G401 (cell line): ENCODE measurements at places on chromosomes 1 and 21.

DNA sequence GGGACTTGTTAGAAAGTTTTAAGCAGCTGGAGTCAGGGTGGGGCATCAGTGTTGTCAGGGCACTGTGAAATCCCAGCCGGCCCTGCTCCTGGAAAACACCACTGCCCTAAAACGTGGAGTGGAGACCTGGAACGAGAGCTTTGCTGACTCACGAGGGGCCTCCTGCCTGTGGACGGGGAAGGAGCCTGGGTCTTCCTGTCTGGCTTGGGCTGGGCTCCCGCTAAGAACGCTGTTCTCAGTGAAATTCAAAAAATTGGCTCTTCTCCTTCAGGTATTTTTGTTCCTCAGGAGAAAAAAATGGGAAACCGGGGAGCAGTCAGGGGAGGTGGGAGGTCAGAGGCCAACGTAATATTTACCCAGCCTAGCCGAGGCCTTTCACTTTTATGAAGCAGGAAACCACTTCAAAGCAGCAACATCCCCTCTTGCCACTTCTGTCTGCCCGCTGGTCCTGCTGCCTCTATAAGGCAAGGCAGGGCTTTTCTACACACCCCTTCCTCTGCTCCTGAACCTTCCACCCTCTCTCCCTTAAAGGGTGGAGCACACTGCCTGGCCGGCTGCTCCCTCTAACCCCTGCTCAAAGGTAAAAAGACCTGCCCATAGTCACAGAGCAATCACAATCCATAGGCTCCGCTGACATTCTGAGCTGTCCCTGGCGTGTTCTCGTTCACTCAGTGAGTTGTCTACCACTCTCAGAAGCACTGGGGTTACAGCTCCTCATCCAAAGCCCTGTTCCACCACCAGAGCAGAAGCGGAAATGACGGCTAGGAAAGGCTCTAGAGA is 8.0 kb downstream of the PLXNA2 start:
- DNase-seq = no peak

- DNase-seq = no peak
Observed at GRCh38 chr1:47508702-47509431, 71.0 kb downstream of the FOXD2 start.

GRCh38 chr1:162279136-162279498 is 97.5 kb downstream of the SPATA46 start:
- peak; percentile 17 for DNase-seq

- no peak for DNase-seq
Observed at GRCh38 chr1:222239130-222239529, 308.8 kb downstream of the HHIPL2 start.

- no peak for DNase-seq
Observed at GRCh38 chr1:29825941-29826415, 589.7 kb downstream of the PTPRU start.

DNA sequence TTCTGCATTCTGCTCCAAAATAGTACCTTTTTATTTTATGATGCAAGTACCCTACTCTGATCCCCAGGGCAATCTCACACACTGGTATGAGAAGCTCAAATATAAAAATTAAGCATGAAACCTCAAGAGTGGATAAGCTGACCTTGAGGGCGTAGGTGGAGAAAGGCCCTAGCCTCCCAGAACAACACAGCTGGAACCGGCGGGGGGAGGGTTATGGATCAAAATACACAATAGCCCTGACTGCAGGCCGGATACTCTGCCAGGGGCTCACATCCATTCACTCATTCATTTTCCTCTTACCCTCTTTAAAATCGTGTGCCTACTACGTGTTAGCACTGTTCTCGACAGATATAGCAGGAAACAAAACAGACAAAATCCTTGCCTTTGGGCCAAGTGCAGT is 32.8 kb upstream of the ECE1 start:
- DNase-seq = no peak

- DNase-seq = no peak
Observed at GRCh38 chr1:159993911-159994310, 37.9 kb downstream of the PIGM start.

DNA sequence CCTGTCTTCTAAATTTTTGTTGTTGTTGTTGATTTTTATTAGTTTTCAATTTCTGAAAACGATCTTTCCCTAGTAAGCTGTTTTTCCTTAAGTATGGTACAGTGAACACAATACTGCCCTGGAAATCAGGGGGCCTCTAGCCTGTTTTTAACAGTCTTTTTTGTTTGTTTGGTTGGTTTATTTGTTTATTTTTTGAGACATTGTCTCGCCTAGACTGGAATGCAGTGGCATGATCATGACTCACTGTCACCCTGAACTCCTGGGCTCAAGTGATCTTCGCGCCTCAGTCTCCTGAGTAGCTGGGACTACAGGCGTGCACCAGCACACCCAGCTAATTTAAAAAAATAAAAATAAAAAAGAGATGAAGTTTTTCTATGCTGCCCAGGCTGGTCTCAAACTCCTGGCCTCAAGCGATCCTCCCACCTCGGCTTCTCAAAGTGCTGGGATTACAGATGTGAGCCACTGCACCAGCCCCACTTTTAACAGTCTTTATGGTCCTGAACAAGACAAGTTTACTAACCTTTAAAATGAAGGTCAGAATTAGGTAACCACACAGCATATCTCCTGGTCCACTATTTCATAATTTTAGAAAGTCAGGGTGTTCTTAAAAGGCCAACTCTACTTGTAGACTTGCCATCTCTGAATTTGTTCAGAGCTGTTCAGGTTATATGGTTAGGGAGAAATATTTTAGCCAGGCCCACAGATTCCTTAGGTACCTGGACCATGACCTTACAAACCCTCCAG is 35.4 kb downstream of the TBCE start:
- no peak for DNase-seq

- DNase-seq = no peak
Observed at GRCh38 chr1:63362578-63362977, 4.8 kb upstream of the ALG6 start.

DNA sequence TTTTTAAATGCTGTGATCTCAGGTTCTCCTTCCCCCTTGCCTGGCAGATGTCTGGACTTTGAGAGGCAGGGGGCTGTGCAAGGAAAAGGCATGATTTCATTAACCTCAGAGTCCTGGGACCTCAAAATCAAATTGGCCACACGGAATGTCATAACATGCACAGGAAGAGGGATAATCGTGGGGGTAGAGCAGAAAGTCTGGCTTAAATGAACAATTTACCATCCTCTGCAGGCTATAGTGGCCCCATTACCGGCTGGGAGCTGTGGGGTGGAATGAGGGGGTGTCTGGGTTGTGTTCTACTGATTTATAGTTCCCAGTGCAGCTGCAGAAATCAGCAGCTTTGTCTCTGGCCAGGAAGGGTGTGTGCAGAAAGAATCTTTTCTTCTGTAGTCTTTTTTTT is 10.8 kb downstream of the OPRD1 start:
- DNase-seq = no peak
